Umbilical cord (tissue), 2 donors: ENCODE measurements at places on chromosomes 4 and X.

DNA sequence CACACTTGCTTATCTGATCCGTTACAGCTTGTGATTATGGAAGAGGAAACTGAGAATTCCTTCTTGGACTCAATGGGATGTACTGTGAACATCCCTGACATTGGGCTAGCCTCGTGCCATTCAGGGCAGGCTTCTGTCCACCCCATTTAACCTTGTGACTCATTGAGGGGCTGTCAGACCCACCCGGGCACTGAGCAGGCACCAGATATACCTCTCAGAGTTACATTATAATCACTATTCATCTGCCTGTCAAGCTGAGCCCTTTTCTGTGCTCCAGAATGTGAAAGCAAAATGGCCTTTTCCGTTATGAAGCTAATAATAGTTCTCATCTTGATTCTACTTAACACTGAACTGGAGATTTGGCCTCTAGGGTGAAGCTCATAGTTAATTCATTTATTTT, 170.6 kb upstream of the SCML1 start:
- DNase-seq, result no peak

GRCh38 chr4:36283912-36284465, 2.6 kb downstream of the DTHD1 start:
- DNase-seq, result peak; percentile 10

- DNase-seq, result no peak
These were observed 158.1 kb upstream of the TENM3 start for GRCh38 chr4:182085051-182085480.

DNA sequence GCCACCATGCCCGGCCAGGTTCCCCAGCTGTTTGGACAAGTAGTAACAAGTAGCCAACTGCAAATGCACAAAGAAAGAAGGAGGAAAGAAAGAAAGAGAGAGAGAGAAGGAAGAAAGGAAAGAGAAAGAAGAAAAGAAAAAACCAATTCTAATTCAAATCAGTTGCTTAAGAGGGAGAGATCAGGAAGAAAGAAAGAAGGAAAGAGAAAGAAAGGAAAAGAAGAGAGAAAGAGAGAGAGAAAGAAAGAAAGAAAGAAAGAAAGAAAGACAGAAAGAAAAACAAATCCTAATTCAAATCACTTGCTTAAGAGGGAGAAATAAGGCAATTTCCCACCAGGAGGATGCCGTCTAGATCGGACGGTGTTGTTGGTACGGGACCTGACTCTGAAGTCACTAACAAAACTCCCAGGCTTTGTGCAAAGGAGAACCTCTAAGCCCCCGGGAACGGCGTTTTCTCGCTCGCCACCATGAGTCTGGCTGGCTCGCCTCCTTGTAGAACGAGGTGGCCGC, 95.5 kb upstream of the PPP2R3B start:
- no peak for DNase-seq

DNA sequence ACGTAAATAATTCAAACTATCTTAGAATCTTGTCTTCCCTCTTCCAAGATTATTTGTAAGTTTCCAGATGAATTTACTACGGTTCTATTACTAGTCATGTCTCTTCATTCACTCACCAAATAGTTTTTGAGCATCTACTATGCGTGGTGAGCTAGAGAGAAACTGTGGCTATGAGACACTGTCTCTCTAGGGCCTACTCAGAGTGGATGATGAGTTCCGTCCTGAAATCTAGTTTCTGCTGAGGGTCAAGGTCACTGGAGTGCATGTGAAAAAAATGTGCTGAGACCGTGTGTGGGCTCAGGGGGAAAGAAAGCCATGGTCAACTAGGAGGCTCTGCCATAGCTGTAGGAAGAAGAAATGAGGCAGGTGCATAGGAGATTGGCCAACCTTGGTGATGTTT, 320.2 kb upstream of the GATB start:
- no peak for DNase-seq

DNA sequence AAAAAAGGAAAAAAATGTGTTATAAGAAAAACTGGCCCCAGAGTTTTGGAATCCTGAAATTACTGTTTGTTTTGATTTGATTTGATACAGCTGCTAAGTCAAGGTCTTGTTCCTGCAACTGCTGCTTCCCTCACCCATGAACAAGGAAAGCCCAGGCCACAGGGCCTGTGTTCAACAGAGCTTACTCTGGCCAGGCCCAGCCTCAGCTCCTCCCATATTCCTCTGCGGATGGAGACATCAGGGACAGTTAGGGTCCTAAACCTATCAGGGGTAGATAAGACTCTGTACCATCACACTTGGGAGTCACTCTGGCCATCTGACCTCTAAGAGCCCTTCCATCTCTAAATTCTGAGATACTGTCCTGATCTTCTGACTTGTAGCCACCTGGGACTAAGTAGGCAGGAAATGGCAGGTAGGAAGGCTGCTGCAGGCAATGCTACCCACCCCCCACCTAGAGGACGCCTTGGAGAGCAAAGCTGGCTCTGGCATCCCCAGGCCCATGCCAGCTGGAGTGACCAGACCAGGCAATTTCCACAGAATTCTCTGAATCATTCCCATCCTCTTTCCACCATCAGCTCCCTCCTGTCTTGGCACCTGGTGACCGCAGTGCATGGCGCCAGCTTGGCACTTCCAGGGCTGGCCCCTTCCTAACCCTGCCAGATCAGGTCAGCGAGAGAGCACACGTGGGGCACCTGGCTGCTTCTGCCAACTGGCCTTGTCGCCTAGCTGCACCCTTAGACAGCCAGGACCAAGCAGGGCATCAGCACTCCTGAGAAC, 58.0 kb upstream of the TMEM33 start:
- no peak for DNase-seq

- no peak for DNase-seq
These were observed 341.1 kb downstream of the GBA3 start for GRCh38 chr4:23033796-23034195.

DNA sequence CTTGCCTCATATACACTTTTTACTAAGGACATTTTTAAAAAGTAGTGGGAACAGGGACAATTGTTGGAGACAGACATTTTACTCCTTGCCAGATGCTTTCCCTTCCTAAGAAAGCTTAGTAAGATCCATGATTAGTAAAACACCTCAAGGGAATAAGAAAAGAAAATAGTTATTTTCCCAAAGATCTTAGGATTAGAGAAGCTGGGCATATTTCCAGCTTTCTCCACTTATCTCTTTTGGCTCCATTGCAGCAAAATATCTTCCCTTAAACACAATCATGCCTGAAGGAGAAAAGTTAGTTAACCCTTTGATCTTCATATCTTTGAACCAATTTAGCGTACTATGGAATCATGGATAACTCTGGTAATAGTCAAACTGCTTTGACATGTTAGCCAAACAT, 257.9 kb downstream of the PCDH18 start:
- DNase-seq, result peak; percentile 86

DNA sequence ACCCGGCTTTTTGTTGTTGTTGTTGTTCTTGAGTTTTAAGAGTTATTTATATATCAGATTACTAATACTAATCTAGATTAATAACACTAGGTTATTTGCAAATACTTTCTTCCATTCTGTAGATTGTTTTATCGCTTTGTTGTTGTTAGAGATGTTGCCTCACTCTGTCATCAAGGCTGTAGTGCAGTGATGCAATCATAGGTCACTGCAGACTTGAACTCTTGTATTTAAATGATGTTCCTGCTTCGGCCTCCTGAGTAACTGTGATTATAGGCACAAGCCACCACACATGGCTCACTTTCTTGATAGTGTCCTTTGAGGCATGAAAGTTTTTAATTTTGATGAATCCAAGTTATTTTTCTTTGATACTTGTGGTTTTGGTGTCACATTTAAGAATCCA, 129.0 kb downstream of the VSIG4 start:
- no peak for DNase-seq

GRCh38 chr4:139735381-139736273, 70.0 kb downstream of the MGST2 start:
- peak; percentile 67 for DNase-seq

DNA sequence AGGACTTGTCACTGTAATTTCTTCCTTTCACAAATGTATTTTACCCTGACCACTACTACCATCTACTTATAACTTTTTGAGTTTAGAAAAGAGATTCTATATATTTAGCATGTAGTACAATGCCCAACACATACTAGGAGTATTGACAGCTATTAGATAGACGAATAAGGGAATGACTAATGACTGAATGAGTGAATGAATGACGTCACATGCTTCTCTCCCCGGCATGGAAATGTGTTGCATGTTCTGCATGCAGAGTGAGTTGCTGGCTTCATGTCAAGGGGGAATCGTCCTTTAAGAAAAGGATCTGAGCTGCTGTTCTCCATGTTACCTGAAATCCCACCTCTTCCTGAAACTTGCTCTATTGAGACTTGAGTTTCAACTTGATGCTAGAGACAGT, 87.4 kb upstream of the AMELX start:
- DNase-seq, result no peak

- no peak for DNase-seq
These were observed 476 bp upstream of the GDI1 start for GRCh38 chrX:154436374-154436982.

- DNase-seq, result no peak
These were observed 62.4 kb downstream of the JADE1 start for GRCh38 chr4:128871948-128872347.

GRCh38 chrX:40273356-40274050, 175.7 kb upstream of the BCOR start:
- peak; percentile 74 for DNase-seq

GRCh38 chr4:13893211-13893610, 265.7 kb upstream of the BOD1L1 start:
- no peak for DNase-seq

GRCh38 chr4:169334335-169334734, 63.6 kb upstream of the SH3RF1 start:
- no peak for DNase-seq

- DNase-seq, result no peak
These were observed 1076.9 kb downstream of the ARAP2 start for GRCh38 chr4:35167385-35167784.

- no peak for DNase-seq
These were observed 473.8 kb downstream of the ACTRT1 start for GRCh38 chrX:127578395-127578794.

- DNase-seq, result peak; percentile 50
These were observed 166.7 kb downstream of the RPA4 start for GRCh38 chrX:97050392-97050791.

DNA sequence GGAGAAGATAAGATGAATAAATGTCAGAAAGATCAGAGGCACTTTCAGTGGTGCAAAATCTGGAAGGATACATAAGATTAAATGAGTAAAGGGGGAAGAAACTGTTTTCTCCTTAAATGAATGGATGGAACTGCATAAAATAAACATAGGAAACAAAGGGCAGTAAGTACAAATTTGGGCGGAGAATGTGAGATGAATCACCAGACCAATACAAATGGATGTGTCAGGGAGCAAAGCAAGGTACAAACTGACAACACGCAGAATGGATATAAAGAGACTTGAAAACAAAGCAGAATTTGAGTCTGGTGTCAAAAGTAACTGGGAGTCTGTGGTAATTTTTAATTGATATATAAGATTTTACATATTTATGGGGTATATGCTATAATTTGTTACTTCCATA, 175.3 kb upstream of the PCDH18 start:
- DNase-seq, result no peak

DNA sequence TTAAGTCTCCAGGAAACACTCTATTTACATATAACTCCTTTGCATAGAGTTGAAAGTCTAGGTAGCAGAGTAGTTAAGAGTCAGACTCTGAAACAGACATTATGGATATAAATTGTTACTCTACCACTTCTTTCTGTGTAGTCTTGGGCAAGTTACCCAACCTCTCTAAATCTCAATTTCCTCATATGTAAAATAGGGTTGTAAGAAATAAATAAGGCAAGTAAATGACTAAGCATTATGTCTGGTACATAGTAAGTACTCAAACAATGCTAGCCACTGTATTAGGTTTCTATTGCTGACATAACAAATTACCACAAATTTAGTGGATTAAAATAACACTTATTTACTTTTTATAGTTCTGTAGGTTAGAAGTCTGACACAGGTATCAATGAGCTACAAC, 394.1 kb downstream of the PRDM5 start:
- DNase-seq, result no peak

- no peak for DNase-seq
These were observed 2.5 kb downstream of the CYP4V2 start for GRCh38 chr4:186193851-186194250.

GRCh38 chr4:82360298-82361177, 13.3 kb downstream of the HNRNPD start:
- DNase-seq, result peak; percentile 35

DNA sequence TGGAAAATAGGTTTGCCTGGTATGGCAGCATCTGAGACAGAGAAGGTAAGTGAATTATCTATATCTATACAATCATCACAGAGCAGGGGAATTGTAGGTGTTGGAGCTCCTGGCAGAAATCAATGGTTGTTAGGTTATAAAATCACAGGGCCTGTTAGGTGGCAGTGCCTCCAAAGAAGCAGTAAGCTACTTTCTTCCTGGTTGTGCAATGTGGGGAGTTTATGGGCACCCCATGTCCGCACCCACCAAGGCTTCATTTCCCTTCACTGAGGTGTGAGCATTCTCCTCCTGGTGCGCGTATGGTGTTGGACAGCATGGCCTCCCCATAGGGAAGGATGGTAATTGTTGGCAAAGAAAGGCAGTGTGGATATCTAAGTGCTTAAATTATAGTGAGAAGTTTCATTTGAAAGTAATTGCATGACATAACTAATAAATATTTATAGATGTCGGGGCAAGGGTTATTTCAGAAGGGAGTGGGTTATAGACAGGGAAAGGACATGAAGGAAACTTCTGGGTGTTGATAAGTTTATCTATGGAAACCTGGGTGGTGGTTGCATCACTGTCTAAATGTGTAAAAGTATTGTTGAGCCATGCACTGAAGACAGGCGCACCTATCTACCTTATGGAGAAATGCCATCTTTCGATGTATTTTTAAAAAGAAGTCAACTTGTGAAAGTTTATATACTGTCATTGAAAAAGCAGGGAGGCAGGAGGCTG, 153.7 kb downstream of the FRAS1 start:
- no peak for DNase-seq

GRCh38 chrX:40792433-40792832, 57.1 kb upstream of the MED14 start:
- no peak for DNase-seq

- DNase-seq, result no peak
These were observed 31.5 kb downstream of the KLHL8 start for GRCh38 chr4:87188932-87189331.

- DNase-seq, result no peak
These were observed 281.5 kb downstream of the USP46 start for GRCh38 chr4:52377563-52377962.

- DNase-seq, result no peak
These were observed 31.2 kb downstream of the LRBA start for GRCh38 chr4:150983851-150984250.

DNA sequence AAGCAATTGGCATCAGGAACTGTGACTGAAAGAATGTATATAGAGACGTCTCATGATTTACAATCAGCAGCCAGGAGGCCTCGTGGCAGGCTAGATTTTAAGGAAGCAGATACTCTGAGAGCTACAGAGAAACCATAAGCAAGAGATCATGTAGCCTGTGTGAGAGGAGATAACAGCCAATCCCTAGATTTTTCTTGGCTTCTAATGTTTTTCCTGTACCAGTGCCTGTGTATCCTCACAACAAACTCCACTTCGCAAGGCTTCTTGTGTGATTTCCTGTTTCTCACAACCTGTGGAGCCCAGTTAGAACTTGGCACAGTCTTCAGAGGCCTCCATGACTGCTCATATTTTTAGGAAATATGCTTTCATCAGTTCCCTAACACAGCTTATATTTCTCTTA, 147.9 kb downstream of the PTCHD1 start:
- DNase-seq, result peak; percentile 53

GRCh38 chrX:56069299-56069931, 162.7 kb upstream of the KLF8 start:
- no peak for DNase-seq

- DNase-seq, result no peak
These were observed 24.4 kb upstream of the SMARCA5 start for GRCh38 chr4:143489106-143489505.

- no peak for DNase-seq
These were observed 18.5 kb downstream of the APLN start for GRCh38 chrX:129636175-129636681.
